Osteocyte (in vitro differentiated cells): ENCODE measurements at places on chromosomes 4 and X.

GRCh38 chr4:106034220-106034619 lies 138.9 kb downstream of the NPNT start:
- no peak for DNase-seq

GRCh38 chr4:176921256-176921655 lies 128.5 kb upstream of the VEGFC start:
- DNase-seq = no peak

- DNase-seq = no peak
Observed at GRCh38 chrX:54817220-54817820, 9.8 kb downstream of the MAGED2 start.

- no peak for DNase-seq
Observed at GRCh38 chr4:171793723-171794122, 19.5 kb upstream of the GALNTL6 start.

DNA sequence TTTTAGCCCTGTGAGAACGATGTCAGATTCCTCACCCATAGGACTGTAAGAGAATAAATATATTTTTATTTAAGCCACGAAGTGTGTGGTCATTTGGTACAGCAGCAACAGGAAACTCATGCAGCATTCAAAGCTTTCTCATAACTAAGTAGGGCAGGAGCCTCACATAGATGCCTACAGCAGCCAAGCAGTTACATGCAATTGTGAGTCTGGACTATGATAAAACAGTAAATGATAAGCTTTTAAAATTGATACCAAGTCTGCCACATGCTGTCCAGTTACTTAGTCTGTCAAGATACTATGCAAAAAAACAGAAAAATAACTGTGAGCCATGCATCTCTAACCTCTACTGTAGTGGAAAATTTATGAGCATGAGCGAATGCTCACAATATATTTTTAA lies 359.6 kb downstream of the HS3ST1 start:
- no peak for DNase-seq

- no peak for DNase-seq
Observed at GRCh38 chrX:20061855-20062254, 54.9 kb downstream of the MAP7D2 start.

DNA sequence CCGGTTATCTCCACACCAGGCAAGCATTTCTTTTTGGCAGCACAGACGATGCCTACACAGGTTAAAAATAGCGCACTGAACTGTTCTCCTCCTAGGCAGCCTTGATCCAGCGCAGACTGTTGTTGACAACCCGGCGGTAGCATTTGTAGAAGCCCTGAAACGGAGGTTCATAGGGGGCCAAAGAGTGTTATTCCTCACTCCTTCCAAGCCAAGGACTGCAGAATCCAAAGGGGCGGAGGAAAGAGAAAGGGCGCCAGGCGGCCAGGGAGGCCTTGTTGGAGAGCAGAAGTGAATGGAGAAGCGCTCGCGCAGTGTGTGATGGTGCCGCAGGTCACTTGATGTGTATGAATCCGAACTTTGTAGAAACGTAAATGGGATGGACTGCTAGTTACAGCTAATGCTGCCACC lies 82.7 kb downstream of the TENM3 start:
- DNase-seq = no peak

DNA sequence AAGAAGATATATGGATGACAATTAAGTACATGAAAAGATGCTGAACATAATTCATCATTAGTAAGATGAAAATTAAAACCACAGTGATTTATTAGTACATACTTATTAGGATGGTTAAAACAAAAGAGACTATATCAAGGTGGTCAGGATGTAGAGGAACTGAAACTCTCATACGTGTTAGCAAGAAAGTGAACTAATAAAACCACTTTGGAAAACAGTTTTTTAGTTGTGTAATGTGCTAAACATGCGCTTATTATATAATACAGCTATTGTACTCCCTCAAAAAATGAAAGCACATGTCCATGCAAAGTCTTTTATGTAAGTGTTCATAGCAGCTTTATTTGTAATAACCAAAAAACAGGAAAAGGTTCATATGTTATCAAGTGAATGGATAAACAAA lies 89.9 kb upstream of the KCTD8 start:
- no peak for DNase-seq

- no peak for DNase-seq
Observed at GRCh38 chr4:185192059-185192458, 11.7 kb downstream of the CFAP97 start.

GRCh38 chrX:141468940-141469339 lies 115.6 kb downstream of the SPANXA1 start:
- no peak for DNase-seq

DNA sequence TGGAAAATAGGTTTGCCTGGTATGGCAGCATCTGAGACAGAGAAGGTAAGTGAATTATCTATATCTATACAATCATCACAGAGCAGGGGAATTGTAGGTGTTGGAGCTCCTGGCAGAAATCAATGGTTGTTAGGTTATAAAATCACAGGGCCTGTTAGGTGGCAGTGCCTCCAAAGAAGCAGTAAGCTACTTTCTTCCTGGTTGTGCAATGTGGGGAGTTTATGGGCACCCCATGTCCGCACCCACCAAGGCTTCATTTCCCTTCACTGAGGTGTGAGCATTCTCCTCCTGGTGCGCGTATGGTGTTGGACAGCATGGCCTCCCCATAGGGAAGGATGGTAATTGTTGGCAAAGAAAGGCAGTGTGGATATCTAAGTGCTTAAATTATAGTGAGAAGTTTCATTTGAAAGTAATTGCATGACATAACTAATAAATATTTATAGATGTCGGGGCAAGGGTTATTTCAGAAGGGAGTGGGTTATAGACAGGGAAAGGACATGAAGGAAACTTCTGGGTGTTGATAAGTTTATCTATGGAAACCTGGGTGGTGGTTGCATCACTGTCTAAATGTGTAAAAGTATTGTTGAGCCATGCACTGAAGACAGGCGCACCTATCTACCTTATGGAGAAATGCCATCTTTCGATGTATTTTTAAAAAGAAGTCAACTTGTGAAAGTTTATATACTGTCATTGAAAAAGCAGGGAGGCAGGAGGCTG lies 153.7 kb downstream of the FRAS1 start:
- DNase-seq = no peak

- DNase-seq = no peak
Observed at GRCh38 chrX:143437439-143437838, 79.8 kb downstream of the SPANXN3 start.

GRCh38 chr4:149187726-149188125 lies 627.9 kb downstream of the IQCM start:
- DNase-seq = no peak

- DNase-seq = no peak
Observed at GRCh38 chr4:101035487-101035886, 311.8 kb downstream of the PPP3CA start.

DNA sequence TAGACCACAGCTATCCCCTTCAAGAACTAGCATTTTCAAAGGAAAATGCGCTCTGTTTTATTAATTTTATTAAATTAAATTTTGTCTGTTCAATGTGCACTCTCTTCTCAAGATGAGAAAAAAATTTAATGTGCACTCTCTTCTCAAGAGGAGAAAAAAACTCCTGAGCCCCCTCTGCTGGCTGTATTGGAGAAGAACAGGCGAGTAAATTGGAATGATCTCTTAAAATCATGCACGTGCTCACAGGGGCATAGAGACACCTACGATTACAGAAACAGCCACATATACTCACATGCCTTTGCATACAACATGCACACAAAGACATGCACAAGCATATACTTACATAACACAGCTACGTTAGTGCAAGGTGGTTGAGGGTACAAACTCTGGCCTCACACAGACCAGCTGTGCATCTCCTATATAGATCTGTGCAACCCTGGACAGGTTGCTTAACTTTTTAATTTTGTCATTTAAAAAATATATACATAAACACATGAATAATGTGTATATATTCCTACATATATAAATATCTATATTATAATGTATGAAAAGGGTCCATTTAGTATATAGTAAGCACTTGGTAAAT lies 176.2 kb upstream of the CXorf66 start:
- DNase-seq = no peak

- no peak for DNase-seq
Observed at GRCh38 chr4:36269101-36269500, 12.3 kb upstream of the DTHD1 start.

DNA sequence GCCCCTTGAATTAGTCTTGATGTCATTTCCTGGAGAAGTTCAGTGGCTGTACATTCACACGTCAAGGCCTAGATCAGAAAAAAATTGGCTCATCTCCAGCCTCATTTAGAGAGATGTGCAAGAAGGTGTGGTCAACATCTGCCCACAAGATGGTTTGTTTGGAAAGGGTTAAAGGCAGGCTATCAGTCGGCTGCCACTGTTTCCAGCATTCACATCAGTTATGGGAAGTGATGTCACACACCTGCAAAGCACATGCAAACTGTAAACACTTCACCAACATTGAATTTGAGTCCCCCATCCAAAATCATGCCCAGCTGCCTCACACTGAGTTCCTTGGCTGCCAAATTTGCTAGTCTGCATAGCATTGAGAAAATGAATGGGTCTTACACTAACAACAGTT lies 498.3 kb upstream of the INTU start:
- DNase-seq = no peak

DNA sequence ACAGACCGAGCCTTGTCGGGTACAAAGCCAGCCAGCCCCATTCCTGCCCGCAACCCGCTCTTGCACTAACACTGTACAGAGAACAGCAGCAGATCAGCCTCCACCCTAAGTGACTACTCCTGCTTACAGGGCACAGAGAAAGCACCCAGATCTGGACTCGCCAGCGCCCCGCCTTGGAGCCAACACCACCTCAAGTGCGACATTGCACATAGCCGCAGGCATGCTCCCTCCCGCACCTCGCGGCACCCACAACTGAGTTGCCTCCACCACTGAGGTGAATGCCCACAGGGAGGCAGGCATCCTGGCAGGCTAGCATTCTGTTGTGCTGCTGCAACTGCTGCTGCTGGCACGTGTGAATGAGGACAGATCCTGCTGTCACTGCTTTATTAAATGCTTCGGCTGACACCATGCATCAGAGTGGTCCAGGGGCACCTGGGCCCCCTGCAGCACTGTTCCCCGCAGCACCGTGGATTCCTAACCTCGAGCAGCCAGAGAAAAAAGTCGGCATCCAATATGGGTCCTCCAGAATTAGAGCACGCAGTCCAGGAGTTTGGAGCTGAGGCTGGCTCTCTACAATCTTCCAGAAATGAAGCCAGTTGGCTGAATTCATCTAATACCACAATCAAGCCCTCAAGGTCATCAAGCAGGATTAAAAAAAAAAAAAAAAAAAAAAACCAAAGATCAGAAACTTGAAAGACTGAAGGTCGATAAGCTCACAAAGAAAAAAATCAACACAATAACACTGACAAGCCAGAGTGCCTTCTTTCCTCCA lies 352.9 kb downstream of the GASK1B start:
- DNase-seq = no peak

DNA sequence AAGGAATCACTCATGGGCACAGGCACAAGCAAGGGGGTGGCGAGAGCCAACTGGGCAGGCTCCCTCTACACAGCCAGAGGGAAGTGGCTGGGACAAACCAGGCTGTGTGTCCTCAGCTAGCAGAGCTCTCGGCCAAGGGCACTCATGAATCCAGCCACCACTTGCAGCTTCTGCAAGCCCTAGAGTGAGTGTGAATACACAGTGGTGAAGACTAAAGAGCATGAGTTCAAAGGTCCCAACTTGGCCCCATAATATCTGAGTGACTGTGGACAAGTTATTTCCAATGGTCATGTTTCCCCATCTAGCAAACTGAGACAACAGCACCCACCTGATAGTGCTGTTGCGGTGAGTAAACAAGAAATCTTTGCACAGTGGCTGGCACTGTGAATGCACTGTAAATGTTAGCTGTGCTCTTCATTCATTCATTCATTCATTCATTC lies 51.7 kb downstream of the ADGRG2 start:
- no peak for DNase-seq

DNA sequence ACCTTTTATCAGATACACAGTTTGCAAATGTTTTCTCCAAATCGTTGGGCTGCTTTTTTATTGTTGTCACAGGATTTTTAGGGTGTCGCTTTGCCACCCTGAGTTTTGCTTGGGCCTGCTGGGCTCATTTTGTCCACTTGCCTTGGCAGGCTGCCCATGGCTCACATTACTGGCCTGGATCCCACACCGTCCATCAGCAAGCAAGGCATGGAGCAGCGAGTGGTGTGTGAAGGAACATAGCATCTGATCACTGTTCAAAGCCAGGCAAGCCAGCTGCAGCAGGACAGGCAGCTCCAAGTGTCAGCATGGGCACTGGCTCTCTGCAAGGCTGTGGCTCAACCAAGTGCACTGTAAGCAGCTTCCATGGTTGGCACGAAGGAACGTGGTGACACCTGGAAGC lies 261.4 kb upstream of the TECRL start:
- DNase-seq = no peak
